Activated T-helper 17 cell treated with anti-CD3 and anti-CD28 coated beads, Interleukin-2, amount 50 U/mL, for 72 hours (primary cell): ENCODE measurements at places on chromosomes 12 and 14.

GRCh38 chr14:46988312-46988711 lies 336.7 kb upstream of the RPL10L start:
- no peak for ATAC-seq

DNA sequence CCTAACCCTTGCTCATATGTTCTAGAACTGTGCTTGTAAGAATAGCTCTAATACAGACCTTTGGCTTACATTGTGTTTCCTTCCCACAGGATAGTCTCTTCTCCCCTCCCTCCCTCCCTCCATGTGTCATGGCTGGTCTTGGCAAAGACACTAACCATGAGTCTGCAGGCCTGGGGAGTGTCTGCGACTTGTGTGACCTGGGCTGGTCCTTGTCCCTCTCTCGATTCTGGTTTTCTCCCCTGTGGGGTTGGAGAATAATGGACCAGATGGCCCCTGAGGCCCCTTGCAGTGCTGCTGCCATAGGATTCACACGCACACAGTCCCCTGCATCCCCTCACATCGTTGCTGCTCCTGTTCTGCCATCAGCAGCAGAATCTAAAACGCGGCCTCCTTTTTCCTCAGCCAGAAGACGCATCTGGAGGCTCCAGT lies 30.3 kb downstream of the DEGS2 start:
- ATAC-seq = no peak

DNA sequence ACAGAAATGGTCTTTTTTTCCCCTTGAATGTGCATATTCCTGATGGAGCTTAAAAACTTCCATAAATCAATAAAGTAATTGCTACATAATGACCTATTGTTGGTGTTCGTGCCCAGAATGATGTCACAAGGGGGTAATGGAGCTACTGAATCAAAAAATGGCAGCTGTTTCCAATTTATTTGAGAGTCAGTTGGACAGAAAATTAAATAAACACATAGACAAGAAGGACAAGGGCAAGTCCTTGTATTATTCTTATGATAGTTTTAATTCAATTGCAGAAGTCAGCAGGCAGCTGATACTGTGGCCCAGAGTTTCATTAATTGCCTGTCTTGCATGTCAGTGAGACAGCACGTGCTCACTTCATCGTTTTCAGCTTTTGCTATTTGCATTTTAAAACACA lies 473.5 kb downstream of the ETNK1 start:
- ATAC-seq = no peak

DNA sequence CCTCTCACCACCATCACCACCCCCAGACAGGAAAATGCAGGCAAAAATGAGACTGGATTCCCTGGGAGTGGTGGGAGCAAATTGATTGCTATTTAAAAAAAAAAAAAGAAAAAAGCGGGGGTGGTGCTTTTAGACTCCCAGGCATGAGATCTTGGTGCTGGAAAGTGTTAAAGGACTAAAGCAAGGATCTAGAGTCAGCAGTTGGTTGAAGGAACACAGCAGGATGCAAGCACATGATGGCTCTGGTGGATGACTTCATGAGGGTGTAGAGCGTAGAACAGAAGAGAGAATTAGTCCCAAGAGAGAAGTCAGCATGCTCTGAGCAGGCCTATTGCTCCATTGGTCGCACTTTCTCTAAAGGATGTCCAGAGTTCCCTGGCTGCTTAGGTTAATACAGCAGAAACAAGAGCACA lies 183.8 kb upstream of the HMGA2 start:
- no peak for ATAC-seq

DNA sequence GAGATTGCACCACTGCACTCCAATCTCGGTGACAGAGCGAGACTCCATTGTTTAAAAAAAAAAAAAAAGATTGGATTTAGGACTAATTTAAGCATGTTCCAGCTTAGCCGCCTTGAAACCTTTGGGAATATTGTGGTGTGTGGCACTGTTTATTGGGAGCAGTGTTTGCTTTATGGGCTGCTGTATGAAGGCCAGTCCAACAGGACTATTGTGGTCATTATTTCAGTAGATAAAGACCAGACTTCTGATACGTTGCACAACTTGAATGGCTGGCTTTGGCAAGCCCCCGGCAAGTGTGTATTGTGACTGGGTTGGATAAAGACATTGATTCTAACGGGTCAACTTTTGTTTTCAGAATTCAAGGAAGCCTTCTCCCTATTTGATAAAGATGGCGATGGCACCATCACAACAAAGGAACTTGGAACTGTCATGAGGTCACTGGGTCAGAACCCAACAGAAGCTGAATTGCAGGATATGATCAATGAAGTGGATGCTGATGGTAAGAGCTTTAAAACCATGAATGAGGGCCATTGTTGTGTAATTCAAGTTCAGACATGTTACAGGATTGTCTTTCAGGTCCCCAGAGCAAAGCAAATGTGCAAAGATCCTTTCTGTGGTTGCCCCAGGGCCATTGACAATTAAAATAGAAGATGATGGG lies 4.2 kb downstream of the CALM1 start:
- ATAC-seq = no peak

DNA sequence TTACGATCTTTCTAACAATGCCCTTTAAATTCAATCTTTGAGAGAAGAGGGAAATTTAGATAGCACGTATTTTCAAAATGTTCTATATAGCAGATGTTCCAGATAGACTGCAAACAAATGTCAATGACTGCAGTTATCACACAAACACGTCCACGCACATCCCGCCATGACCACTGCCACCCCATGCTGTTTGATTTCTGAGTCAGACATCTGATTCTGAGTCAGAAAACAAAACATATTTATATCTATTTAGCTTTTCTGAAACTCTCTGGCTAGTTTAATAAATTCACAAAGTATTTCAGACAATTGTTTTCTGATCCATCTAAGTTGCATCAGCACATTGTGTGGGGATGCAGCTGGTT lies 105.9 kb upstream of the BCAT1 start:
- ATAC-seq = peak; percentile 53

GRCh38 chr14:64704143-64704742 lies at the start of gene PLEKHG3:
Gene PLEKHG3 (plus strand): TSS chr14:64704424. CDS start chr14:64727632, 23,208 bp downstream.
- peak; percentile 36 for ATAC-seq
